ENCODE measurements at places on chromosomes 7 and 10.

GRCh38 chr7:127738859-127739258, 86.9 kb downstream of the SND1 start:
- DNase-seq, result no peak

- DNase-seq, result no peak
Observed at GRCh38 chr10:110083884-110084283, 76.1 kb downstream of the ADD3 start.

- DNase-seq, result no peak
Observed at GRCh38 chr10:90992462-90992861, 71.6 kb upstream of the ANKRD1 start.

DNA sequence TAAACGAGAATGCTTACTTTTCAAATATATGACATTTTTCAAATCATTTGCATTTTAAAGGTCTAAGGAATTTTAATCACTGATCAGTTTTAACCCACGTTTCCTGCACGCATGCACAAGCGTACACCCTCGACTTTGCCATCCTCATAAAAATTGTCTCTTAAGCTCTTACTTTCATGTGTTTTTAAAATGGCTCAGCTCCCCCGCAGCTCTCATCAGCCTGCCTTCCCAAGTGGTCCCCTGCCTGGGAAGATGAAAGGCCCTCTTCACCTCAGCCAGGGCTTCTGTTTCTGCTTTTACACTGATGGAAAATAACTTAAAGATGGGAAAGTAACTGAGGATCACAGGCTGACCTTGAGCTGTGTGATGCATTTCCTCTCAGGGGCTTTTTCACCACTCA, 131.6 kb upstream of the LSM8 start:
- DNase-seq, result no peak

- DNase-seq, result no peak
Observed at GRCh38 chr7:132480534-132480933, 95.7 kb downstream of the PLXNA4 start.

DNA sequence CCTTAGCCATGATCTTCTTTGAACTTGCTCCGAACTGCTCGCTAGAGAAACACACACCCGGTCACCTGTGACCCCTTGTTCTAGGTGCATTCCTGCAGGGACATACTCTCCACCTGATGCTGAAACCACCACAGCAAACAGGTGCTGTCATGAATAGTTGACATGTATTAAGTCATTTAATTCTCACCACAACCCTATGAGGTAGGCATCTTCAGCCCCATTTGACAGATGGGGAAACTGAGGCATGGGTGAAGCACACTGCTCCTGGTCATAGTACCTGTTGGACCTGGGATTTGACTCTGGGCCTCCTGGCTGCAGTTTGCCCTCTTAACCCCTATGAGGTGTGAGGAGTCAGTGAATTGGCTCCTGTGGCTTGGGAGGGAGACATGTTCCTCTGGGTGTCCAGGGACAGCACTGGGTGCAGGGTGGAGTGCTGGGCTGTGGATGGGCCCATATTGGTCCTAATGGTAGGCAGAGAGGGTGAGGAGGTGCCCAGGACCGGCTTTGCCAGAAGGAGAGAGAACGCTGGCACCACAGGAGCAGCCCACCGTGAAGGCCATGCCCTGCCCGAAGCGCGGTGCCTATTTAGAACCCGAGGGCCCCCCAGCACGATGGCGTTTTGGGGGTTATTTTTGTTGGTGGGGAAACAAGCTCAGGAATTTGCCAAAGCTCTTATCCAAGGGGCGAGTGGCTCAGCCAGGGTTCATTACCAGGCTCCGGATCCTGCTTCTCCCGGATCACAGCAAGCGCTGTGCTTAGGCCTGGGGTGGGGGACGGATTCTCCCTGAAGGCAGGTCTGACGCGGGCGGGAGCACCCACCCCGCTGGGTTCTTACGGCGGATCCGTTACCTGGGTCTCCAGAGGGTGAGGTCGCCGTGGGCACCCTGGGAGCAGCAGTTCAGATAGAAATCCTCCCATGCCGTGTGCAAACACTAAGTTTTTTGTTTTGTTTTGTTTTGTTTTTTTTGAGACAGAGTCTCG, 52.3 kb downstream of the GLRX3 start:
- no peak for DNase-seq

GRCh38 chr10:77865580-77866324, 60.8 kb downstream of the DLG5 start:
- DNase-seq, result no peak

DNA sequence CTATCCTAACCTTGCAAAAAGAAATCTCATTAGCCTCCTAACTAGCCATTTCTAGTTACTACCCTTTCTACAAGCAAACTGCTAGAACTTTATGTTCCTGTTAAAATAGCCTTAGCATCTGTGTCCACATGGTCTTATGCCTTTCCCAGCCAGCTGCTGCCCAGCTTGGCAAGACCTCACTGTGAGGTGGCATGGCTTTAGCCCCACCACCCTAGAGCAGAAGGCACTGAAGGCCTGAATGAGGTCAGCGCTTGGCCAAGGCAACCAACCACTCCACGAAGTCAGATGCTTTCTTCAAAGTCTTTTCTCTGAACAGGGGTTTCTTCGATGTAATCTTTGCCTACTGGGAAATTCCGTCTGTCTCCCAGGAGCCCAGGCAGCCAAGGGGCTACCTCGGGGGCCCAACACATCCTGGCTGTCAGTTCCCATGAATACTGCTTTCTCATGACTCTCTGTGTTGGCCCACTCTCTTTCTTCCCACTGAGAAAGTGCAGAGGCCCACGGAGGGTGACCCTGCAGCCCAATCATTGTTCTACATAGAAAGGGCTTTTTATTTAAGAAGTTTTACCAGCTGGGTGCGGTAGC, 41.6 kb downstream of the POLR3A start:
- DNase-seq, result no peak

GRCh38 chr10:47225219-47225927, 74.6 kb upstream of the GDF10 start:
- DNase-seq, result no peak

DNA sequence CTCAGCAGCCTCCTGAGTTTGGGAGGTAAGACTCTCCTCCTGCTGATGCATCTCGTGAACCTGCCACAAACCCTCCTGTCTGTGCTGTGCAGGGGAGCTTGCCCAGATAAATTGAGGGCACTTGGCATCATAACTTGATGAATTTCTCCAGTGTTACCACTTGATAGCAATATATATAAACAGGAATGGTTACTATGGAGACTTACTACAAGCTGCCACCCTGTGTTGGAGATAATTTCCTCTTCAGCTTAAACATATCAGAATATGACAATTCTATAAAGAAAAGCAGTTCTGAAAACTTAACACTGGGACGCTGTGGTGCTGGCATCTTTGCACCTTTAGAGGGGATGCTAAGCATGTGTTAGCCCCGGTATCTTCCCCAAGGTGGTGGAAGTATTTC, 14.9 kb downstream of the PFKFB3 start:
- DNase-seq, result peak; percentile 25

- DNase-seq, result no peak
Observed at GRCh38 chr7:157907091-157907490, 570.3 kb downstream of the DNAJB6 start.

GRCh38 chr7:84069033-84069432, 125.6 kb downstream of the SEMA3A start:
- DNase-seq, result no peak

- DNase-seq, result no peak
Observed at GRCh38 chr10:77189075-77189474, 448.5 kb downstream of the KCNMA1 start.

- no peak for DNase-seq
Observed at GRCh38 chr7:111980725-111981124, 225.5 kb downstream of the DOCK4 start.

DNA sequence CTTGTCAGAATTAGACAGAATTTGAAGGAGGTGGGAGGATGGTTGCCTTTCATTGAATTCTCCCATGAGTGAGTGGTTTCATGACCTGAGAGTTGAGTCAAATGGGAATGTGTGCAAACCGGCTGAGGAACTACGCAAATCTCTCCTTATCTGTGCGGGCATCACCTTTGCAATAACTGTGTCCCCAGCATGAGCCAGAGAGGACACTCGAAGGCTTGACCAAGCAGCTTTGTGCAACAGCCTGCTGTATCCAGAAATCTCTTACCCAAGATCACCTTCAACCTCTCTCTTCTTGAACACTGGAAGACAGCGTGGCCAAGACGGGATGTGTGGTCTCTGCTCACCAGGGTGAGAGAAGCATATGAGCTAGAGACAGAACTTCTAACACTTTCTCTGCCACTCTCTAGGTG, 93.8 kb upstream of the IKZF1 start:
- DNase-seq, result no peak

GRCh38 chr7:77812290-77812685, 13.7 kb downstream of the PHTF2 start:
- no peak for DNase-seq

DNA sequence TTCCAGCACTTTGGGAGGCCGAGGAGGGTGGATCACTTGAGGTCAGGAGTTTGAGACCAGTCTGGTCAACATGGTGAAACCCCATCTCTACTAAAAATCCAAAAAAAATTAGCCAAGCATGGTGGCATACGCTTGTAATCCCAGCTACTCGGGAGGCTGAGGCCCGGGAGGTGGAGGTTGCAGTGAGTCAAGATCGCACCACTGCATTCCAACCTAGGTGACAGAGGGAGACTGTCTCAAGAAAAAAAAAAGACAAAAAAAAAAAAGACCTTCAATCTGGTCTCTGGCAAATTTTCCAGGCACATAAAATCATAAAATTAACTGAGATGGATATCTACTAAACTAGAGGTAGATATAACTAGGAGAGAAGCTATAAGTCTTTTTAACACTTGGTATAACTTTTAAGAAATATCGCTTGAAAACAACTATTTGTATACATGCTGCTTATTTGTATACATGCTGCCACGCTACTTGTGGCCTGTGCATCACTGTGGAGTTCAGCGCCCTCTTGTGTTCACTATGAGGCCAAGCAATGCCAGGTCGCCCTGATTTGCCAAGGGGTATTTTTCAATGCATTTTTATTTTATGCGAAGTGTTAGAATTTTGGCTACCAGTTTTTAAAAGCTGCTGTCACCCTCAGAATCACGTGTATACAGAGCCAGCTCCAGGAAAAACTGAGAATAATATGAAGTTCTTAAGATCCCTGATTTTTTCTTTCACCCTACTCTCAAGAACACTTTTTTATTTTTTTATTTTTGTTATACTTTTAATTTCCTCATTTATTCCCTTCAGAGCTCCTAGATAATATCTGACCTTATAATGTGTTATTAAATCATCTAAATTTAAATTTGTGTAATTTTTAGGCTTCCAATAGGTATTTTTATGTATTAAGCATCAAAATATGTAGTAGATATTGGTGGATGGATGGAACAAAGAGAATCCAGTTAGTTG, 26.7 kb downstream of the CYCS start:
- DNase-seq, result peak; percentile 52

GRCh38 chr7:95132500-95132899, 191.8 kb downstream of the PON1 start:
- DNase-seq, result no peak

DNA sequence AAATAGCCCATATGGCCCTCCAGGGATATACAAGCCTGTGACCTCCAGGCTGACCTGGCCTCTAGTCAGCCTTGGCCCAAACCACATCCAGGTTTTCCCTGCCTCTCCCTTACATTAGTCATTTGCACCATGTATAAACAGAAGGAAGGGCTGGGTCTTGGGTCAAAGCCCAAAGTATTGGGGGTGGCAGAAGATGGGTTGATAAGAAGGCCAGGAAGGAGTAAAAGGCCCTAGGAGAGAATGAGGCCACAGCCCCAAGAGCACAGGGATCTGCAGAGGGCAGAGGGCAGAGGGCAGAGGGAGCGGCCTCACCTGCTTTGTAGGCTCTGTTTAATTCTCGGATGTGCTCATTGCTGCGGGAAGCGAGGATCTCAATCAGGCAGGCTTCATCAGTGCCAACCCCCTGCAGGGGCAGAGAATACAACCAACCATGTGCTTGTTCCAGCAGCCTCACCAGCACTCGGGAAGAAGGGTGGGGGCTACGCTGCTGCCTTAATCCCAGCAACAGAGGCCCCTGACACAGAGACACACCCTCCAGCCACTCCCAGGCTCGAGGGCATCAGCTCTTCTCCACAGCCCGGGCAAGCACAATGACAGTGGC, 31.3 kb downstream of the PLAC9 start:
- no peak for DNase-seq

GRCh38 chr7:36155811-36156361, 2.8 kb downstream of the EEPD1 start:
- DNase-seq, result peak; percentile 56

DNA sequence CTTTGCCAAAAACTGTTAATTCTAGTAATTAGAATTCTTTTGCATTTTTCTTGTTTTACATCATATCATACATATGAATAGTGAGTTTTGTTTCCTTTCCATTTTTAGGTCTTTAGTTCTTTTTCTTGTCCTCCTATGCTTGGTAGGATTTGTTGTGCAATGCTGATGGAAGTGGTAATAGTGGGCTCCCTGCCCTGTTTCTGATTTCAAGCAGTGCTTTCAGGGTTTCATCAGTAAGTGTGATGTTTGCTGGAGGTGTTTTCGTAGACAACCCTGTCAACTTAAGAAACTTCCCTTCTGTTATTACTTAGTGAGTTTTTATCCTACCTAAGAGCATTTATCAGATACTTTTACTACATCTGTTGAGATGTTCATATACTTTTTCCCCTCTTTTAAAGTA, 50.5 kb downstream of the CSGALNACT2 start:
- no peak for DNase-seq

DNA sequence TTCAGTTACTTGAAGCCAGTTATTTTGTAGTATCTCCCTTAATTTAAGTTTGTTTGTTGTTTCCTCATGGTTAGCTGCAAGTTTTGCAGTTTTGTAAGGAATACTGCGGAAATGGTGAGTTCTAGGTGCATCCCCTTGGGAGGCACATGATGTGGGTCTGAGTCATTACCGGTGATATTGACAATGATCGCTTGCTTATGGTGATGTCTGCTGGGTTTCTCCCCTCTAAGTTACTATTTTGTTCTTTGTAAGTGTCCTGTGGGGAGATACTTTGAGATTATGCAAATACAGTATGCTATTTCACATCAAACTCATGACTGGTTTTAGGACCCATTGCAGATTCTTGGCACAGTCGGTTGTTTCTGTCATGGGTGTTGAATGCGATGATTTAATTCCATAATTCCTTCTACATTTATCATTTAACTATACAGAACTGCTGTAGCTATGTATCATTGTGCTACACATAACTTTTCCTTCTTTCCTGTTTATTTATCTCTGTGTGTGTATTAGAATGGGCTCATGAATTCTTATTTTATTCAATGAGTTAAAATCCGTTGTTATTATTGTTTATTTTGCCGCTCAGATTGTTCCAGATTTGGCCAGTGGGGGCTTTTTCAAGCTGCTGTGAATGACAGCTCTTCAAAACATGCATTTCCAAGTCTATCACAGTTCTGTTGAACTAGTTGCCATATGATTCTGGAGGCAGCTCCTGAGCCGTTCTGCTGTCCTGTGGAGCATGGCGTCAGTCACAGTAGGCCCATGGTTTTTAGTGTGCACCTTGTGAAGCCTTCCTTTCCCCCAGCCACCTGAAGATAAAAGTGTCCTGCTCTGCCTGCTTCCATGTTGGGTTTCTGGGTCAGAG, 18.4 kb downstream of the TSPAN14 start:
- no peak for DNase-seq
